ENCODE measurements at places on chromosomes 1 and 21.

GRCh38 chr1:209416039-209416438, 167.5 kb upstream of the CAMK1G start:
- peak; percentile 94 for DNase-seq

GRCh38 chr1:63817152-63817667, 43.4 kb downstream of the ROR1 start:
- no peak for DNase-seq

GRCh38 chr1:34163792-34164731, 968 bp downstream of the CSMD2 start:
- DNase-seq = no peak

DNA sequence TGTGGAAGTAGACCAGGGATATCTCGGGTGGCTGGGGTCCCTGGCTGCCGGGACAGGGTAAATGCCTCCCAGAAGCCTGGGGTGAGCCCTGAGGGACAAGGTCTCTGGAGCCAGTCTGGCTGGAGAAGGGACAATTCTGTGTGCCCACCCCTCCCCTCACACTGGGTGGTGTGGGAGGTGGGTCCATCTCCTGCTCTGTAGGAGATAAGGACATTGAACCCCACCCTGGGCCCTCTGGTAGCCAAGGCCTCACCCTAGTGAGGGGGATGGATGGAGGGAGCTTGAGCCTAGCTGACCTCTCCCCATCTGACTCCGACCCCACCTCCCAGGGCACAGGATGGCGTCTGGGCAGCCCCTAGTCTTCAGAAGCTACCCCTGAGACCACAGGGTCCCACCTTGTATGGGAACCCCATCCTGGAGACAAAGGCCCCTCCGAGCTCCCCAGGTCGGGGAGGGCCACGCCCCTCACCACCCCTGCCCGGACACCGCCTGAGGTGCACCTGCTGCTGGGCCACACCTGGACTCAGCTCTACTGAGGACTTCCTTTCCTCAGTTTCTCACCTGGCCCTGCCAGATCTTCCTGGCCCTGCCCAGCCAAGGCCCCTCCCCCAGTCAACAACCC, 4.3 kb downstream of the AGRN start:
- DNase-seq = no peak

- no peak for DNase-seq
These were observed 47.7 kb downstream of the ZNHIT6 start for GRCh38 chr1:85660541-85660940.

DNA sequence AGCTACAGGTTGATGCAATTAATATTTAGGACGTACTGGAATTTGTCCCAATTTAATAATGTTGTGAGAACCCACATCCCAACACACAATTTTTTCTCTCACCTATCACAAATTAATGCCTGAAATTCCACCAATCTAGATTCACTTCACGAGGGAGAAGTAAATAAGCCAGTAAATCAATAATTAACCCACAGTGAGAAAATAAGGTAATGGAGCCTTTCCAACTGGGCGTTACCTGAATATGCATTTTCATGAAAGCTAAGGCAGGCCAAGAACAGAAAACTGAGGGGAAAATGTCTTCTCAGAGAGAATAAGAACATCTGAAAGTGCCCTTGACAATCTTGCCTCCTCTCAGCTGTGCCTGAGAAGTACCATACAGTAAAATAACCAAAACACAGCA, 240.8 kb upstream of the NR5A2 start:
- DNase-seq = no peak

DNA sequence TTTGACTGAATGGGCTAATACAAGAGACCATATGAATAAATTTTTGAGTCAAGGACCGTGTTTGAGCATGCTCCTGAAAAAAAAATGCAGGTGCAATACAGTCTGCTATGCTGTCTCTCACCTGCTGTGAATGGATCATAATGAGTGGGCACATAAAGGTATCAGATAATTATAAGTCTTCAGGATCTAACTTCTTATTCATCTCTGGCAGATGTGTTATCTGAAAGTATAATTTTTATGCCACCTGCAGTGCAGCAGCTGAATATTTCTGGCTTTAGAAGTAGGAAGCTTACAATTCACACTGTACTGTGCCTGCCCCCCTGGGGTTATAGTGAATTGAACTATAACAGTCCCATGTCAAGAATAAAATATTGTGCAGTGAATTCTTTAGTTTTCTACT, 333.3 kb downstream of the MRPL39 start:
- no peak for DNase-seq

GRCh38 chr21:14988760-14989159, 76.0 kb downstream of the NRIP1 start:
- DNase-seq = no peak

Data from islet precursor cell (in vitro differentiated cells).